ENCODE measurements at places on chromosomes 5 and 9.

DNA sequence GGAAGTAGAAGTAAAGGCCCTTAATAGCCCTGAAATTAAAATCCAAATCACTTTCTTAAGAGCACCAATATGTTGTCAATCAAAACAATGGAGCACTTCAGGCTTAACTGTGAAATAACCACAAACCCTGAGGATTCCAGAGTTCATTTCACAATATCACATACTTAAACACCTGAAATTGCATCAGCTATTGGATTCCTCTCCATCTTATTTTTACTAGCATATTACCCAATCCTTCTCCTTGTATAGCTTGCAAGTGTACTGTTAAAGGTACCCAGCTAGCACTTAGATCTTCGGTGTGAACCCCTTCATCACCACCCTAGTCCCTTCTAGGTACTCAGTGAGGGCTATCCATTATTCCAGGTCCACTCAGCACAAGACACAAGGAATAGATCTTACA, 287.3 kb downstream of the EFNA5 start:
- no peak for DNase-seq

GRCh38 chr9:20016611-20017010, 227.8 kb upstream of the SLC24A2 start:
- no peak for DNase-seq

DNA sequence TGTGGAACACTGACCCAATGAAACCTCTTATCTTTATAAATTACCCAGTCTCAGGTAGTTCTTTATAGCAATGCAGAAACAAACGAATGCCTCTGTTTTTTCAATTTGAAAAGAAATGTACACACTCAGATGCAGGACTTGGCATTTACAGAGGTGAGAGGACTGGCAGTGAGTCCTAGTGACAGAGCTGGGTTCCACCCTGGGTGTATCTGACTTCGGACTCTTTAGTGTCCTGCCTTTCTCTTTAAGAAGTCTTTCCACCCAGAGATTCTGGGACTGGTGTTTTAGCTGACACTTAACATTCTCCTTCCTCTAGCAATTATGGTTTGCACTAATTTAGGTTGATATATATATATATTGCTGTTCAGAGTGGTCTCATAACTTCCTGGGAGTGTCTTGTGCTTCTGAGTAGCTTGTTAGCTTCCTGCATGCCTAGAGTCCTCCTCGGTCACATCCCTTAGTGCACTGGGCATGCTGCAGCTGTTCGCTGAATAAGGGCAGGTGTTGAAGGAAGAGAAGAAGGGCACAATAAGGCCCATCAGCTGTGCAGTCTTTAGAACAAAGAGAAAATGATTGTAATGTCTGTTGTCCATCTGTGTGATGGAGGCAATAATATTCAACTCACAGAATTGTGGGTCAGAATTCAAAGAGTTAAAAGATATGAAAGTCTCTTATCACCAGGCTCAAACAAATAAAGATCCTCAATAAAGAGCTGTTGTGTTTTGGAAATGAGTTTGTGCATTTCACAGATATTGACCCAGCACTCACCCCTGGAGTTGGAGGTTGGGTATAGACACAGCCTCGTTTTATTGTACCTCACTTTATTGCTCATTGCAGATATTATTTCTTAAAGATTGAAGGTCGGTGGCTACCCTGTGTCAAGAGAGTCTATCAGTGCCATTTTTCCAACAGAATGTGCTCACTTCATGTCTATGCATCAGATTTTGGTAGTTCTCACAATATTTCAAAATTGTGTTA, 187.1 kb downstream of the TRIM32 start:
- DNase-seq, result no peak

- no peak for DNase-seq
Measured at GRCh38 chr5:139394654-139395566, at the start of gene PROB1. Gene PROB1, minus strand, starts transcription at chr5:139395104. Its CDS starts 23 bp downstream, at chr5:139395081.

- DNase-seq, result no peak
Measured at GRCh38 chr9:95137587-95138145, 179.8 kb downstream of the FANCC start.

GRCh38 chr5:80246995-80247729, 8.7 kb downstream of the SERINC5 start:
- peak; percentile 81 for DNase-seq

GRCh38 chr5:150404121-150404520, 8.6 kb downstream of the CD74 start:
- no peak for DNase-seq

GRCh38 chr5:12848709-12849108, 944.5 kb upstream of the CTNND2 start:
- no peak for DNase-seq

DNA sequence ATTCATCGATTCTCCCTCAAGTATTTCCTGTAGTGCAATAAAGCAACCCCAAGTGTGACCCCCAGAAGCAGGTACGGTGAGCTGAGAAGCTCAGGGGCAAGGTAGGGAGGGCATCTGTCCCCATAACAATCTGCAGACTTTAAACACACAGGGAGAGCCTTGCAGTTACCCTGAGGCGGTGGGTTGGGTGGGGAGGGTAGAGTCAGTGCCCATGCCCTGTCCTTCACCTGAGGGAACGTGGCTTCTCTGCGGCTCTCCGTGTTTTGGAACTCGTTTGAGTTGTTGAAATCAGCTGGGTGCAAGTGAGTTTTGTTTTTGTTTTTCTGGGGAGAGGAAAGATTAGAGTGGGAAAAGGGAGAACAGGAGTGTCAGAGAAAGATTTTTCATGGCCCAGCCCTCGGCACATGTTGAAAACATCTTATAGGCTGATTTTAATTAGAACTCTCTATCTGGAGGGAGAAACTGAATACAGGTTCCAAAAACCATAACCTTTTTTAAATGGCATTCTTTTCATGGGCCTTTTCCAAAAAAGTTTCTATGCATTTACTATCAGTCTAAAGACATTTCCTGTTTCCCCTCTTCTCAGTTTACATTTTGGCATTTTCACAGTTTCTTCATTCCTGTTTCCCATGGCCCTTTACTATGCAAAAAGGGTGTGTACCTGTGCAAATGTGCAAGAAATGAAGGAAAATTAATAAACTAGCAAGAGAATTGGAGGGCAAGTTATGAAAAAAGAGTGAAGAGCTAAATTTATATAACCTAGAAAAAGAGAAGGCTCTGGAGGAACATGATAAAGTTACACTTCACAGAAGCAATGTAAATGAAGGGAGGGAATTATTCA, 266.5 kb upstream of the VLDLR start:
- DNase-seq, result no peak

DNA sequence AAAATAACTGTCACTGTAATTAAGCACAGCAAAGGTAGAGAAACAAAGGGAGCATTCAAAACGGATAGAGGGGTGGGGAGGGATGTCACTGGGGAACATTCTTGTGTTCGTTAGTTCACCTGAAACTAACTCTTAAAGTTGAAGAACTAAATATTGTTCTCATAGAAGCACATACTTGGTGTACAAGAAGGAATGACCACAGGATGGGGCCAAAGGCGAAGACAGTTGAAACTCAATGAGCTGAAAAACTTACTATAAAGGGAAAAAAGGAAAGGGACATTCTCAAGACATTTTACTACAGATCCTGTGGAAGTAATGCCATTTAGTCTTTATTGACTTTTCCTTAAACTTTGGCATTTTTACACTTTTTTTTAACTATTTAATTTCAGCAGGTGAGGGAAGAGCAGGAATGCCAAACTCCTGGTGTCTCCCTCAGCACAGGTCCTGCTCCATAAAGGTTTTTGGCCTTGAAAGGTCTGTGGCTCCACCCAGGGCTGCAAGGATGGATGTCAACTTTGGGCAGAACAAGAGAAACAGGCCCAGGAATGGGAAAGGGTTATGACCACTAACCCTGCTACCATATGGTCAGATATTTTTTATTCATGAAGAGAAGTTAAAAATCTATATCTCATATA, 197.6 kb upstream of the RASA1 start:
- peak; percentile 65 for DNase-seq

DNA sequence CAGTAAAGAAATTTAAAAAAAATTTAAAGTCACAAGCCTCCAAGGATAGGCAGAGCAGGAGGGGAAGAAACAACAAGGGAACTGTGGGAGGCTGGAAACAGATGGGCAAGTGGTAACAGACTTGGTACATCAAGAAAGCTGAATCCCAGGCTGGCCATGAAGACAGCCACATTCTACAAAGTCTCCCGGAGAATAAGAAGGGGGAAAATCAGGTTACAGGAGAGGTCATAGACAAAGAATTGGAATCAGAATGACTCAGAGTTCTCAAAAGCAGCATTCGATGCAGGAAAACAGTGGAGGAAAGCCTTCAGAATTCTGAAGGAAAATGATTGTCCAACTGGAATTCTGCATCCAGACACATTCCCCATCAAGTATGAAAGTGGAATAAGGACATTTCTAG, 129.7 kb downstream of the ADAMTS2 start:
- DNase-seq, result no peak

DNA sequence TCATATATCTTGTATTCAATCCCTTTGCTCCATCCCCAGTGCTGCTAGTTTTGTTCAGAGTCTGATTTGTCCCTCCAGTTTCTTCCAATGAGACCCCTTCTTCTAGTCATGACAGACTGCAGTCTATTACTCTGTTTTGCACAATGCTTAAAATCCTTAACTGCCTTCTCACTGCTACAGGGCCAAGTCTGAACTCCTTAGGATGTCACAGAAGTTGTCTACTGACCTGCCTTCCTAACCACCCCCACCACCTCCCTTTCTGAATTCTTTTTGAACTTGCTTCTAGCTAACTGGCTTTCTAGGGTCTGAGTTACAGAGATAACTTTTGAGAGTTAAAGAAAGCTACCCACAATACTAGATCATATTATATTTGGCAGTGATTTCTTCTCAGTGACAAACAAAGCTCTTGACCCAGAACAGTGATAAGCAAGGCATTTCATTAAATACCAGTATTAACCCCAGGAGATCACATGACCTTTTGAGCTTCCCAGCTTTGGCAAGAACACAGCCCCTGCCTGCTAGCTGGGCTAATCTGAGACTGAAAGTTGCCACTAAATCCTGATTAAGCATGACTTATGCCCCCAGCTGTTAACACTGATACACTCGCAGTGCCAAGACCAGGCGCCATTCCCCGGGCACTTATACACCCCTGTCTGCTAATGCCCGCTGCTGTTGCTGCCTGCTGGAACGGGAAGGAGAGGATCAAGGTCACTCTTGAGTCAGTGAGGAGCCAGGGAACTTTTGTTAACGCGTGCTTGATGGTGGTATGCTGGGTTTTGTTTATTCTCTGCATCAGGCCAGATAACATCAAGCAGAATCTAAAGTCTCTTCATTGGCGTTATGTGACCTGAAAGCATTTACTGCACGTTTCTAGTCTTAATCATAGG, 36.4 kb upstream of the ADAMTSL1 start:
- no peak for DNase-seq

DNA sequence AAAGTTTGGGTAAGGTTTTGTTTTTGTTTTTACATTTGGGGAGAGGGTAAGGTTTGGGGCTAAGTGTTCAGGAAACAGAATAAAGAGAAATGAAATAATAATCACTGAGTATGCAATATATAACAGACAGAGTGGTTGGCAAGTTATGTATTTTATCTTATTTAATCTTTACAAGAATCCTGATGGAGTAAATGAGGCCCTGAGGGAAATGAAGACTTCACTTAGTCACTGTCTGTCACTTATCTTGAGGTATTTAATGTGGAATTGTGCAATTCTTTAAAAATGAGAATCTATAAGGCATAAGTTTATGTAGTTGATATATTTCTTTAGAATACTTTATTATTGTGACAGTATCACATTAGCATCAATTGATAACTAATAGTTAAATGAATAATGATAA, 48.1 kb downstream of the TEK start:
- no peak for DNase-seq
